Activated CD4-positive, alpha-beta T cell treated with anti-CD3 and anti-CD28 coated beads, Interleukin-10, Interleukin-2, amounts not matched to agents 100 ng/mL and 50 ng/mL, durations not matched to agents 16 hours and 8 hours (primary cell): ENCODE measurements at places on chromosomes 4 and X.

DNA sequence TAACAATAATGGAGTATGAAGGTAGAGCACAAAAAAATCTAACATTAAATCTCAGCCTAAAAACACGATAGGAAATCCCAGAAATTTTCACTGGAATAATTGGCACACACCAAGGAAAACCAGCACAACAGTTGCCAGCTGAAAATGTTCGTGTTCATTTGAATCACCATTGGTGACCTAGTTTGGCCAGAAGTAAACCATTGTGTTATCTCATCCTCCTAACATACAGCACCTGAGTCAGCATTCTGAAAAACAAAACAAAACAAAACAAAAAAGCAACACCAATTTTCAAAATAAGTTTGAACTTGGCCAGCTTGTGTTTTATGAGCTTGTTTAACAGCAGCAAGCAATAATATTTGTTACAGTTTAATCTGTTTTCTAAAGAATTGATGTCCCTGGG lies 41.1 kb downstream of the UCHL1 start:
- DNase-seq: no peak

DNA sequence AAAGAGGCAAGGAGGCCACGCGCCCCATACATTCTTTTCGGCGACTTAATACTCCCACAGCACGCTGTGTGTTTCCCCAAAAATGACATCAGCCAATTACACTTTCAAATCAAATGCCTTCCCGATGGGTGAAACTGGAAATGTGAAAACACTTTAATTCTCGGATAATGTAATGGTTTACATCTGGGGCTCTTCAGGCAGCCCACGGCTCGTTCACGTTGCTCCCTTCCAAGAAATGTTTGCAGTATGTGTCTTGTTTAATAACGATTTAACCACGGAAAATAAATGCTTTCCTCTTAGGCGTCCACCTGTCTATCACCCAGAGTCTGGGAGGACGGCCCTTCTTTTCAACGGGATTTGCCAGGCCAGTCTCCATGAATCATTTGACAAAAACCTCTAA lies 272.5 kb downstream of the SHOX start:
- DNase-seq: no peak

- peak; percentile 55 for DNase-seq
Measured at GRCh38 chr4:139014371-139015268, 961 bp upstream of the NOCT start.

DNA sequence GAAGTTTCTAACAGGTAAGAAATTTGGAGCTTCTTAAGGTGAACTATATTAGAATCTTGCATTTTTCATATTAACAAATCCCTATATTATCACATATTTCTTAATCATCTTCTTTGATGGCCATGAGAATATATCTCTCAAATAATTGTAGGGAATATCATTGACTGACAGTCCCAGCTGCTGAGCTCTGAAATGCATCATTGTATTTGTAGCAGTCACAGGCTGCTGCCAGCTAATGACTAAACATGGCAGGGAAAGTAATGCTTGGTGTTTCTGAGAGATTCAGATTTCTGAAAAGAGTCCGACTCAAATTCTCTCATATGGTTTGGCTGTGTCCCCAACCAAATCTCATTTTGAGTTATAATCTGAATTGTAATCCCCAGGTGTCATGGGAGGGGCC lies 171.9 kb downstream of the TRAM1L1 start:
- no peak for DNase-seq

GRCh38 chrX:47828984-47829383 lies 7.7 kb upstream of the ZNF81 start:
- no peak for DNase-seq

GRCh38 chr4:150387981-150388380 lies 194.0 kb upstream of the MAB21L2 start:
- no peak for DNase-seq

DNA sequence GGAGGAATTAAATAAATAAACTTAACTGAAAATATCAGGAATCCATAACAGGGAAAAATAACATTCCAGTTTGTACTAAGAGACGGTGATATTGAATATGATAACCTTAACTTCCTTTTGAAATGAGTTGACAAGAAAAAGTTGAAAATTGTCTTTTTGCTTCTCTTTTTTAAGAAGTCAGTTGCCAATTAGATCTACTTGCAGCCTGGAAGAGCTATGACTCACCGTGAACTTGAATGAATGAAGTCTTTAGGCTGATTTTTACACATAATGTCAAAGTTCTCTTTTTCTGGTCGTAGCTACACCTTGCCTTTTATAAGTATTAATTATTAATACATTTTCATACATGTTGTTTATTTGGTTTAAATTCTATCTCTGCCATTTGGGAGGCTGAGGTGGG lies 94.4 kb upstream of the HPGD start:
- no peak for DNase-seq

GRCh38 chrX:102658556-102658955 lies 7.3 kb downstream of the GPRASP1 start:
- no peak for DNase-seq

DNA sequence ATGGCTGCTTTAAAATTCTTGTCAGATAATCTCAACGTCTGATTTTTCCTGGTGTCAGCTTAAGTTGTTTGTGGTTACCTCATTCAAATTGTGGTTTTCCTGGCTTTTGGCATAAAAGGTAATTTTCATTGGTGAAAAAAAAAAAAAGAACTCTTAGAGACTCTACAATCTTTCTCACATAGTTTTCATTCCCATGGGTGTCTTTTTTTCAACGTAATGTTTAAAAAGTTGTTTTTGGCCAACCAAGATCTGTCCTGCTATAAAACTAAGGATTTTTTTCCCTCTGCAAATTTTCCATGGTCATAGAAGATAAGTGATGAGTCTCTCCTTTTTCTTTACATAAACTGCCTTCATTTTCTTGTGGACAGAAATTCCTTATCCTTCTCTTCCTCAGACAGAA lies 28.9 kb upstream of the RPS6KA6 start:
- no peak for DNase-seq

- DNase-seq: no peak
Measured at GRCh38 chrX:11954176-11954575, 184.1 kb upstream of the FRMPD4 start.

- no peak for DNase-seq
Measured at GRCh38 chr4:87704001-87704400, 53.9 kb downstream of the DMP1 start.

- DNase-seq: no peak
Measured at GRCh38 chrX:7109049-7109531, 38.4 kb upstream of the STS start.

GRCh38 chr4:20882500-20882899 lies 182.2 kb downstream of the PACRGL start:
- no peak for DNase-seq
